ENCODE measurements at places on chromosomes 1 and 21.
A peak's percentile ranks its signal among the peaks of the same experiment; 100 is the strongest.

DNA sequence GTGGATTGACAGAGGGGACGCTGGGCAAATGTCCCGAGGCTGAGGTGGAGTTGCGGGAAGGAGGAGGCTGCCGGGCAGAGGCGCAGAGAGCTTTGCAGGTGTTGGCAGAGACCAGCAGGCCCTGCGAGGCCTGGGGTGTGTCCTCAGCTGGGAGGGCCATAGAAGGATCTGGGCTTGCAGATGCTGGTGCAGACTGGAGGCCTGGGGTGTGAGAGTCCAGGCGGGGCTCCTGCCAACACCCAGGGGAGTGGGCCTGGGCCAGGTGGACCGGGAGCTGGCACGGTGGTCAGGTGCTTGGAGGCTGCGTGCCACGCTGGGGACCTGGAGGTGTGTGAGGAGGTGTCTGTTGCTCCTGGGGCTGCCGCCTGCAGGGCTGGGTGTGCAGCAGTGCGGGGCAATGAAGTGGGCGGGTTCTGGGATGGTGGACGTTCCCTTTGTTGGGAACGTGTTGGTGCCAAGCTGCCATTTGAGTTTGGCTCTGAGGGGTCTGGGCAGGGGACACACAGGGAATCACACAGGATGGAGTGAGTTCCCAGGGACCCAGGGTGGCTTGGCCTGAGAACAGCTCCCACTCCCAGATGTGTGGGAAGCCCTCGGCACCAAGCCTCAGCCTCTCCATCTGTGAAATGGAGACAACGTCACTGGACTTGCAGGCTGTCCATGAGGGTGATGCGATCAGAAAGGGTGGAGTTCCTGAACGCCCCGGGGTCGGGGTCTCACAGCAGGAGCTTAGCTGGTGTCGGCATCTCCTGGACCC is 39.9 kb upstream of the POFUT2 start:
- H3K27me3 ChIP-seq = no peaks in the 10 kb centered on the region
- DNase-seq = no peak
- H3K27ac ChIP-seq = no peak overlapping the region
- H3K36me3 ChIP-seq = no peaks in the 10 kb centered on the region
- no peak overlapping the region for H3K4me3 ChIP-seq

DNA sequence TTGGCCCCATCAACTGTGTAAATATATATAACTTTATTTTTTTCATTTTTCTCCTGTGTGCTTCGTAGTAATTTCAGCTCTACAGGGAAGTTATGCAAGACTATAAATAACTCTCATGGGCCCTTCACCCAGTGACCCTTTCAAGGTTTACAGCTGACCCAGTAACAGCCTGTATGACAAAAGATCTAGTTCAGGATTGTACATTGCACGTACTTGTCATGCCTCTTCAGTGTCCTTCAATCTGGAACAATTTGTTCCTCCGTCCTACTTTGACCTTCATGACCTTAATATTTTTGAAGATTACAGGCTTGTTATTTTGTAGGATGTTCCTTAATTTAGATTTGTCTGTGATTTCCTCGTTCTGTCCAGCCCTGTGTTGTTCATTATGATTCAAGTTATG is 40.5 kb downstream of the BRINP2 start:
- H3K27me3 ChIP-seq = no peaks in the 10 kb centered on the region
- H3K4me3 ChIP-seq = no peak overlapping the region
- H3K4me1 ChIP-seq = no peaks in the 10 kb centered on the region
- no peak for DNase-seq
- no peaks in the 10 kb centered on the region for H3K36me3 ChIP-seq

- no peaks in the 10 kb centered on the region for H3K4me1 ChIP-seq
- no peak for DNase-seq
- no peak overlapping the region for H3K4me3 ChIP-seq
- no peaks in the 10 kb centered on the region for H3K27me3 ChIP-seq
- H3K27ac ChIP-seq = no peak overlapping the region
- no peaks in the 10 kb centered on the region for H3K36me3 ChIP-seq
These were observed 416.7 kb downstream of the LRRIQ3 start for GRCh38 chr1:73781251-73781650.

DNA sequence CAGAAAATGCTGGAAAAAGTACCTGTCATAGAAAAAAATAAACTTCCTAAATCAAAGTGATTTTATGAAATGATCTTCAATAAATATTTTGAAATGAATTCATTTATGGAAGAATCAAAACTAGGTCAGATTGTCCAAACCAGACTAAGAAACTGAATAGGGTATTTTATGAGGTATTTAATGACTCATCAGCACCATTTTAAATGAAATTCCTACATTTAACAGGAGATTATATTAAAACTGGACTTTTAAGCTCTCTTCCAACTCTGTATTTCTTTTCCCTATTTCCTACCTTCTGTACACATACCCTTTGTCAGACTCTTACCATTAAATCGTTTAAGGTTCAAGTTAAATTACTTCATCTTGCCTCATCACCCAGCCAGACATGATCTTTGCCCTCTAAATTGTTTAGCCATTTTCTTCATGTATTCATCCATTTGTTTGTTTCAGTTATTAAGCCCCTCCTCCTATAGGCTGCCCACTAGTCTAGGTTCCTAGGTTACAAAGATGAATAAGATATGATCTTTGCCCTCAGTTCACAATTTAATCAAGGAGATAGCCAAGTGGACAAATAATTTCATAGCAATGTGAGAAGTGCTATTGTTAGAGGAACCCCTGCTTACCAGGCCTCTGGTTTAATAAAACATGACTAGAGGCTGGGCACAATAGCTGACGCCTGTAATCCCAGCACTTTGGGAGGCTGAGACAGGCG is 25.0 kb downstream of the TATDN3 start:
- H3K4me3 ChIP-seq = no peak overlapping the region
- DNase-seq = no peak
- H3K27ac ChIP-seq = no peak overlapping the region
- H3K36me3 ChIP-seq = no peaks in the 10 kb centered on the region
- no peaks in the 10 kb centered on the region for H3K27me3 ChIP-seq

- no peaks in the 10 kb centered on the region for H3K36me3 ChIP-seq
- H3K4me3 ChIP-seq = no peak overlapping the region
- H3K4me1 ChIP-seq = no peaks in the 10 kb centered on the region
- no peaks in the 10 kb centered on the region for H3K27me3 ChIP-seq
- H3K27ac ChIP-seq = no peak overlapping the region
These were observed 21.5 kb upstream of the SLC44A5 start for GRCh38 chr1:75632350-75632949.

DNA sequence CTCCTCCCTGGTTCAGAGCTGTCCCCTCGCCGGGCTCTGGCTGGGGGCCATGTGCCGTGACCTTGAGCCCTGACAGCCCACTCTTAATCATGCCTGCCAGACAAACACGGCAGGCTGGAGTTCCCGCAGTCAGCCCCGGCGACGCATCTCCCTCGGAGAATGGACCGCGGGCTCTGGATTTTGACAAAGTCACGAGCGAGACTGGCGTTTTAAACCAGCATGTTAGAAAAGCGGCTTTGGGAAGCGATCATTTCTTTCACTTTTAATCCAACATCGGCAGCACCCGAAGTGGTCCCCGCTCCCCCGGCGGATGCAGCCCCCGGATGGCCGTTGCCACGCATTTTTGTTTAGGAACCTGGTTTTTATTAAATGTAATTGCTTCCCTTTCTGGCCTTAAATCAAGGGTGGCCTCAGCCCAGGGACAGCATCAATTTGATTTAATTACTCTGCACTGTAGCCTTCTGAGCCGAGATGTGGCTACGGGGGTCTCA is 70.9 kb downstream of the PRDM16 start:
- H3K27me3 ChIP-seq = peaks cover 27% of the 10 kb centered on the region
- no peaks in the 10 kb centered on the region for H3K4me1 ChIP-seq
- H3K4me3 ChIP-seq = no peak overlapping the region

DNA sequence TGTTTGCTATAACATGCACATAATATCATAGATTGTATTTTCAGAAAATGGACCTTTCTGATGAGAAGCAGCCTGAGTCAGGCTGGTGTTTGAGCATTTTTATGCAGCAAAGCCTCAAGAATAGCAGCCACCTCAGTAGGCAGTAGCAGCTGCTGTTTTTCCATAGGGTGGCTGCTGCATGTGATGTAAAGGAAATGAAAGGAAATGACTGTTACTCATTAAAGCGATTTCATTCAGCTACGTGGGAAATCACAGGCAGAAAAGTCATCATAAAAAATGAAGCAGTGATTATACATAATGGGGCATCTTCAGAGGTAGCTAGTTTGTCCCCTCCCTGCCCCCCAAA is 110.4 kb downstream of the PATJ start:
- DNase-seq = no peak
- H3K27ac ChIP-seq = no peak overlapping the region
- H3K4me1 ChIP-seq = no peaks in the 10 kb centered on the region
- H3K36me3 ChIP-seq = no peaks in the 10 kb centered on the region
- no peak overlapping the region for H3K4me3 ChIP-seq

DNA sequence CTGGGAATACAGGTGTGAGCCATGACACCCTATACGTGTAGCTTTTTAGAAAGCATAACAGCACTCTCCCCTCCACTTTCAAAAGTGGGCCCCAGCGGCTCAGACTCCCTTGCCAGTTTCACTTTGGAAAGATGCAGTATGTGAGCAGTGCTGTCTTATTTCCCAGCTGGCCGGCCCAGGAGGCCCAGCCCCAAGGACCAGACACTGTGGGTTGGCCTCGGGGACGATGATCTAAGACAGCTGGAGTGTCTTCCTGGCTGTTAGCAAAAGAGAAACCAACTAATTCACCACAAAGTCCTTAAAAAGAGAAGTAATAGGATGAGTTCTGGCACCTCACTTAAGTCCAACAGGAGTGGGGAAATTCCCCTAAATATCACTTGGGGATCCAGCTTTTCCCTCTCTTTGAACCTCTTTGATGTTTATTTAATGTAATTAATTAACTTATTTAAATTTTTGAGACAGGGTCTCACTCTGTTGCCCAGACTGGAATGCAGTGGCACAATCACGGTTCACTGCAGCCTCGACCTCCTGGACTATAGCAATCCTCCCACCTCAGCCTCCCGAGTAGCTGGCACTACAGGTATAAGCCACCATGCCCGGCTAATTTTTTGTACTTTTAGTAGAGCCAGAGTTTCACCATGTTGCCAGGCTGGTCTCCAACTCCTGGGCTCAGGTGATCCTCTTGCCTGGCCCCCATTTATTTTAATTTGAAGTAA is 17.6 kb upstream of the CLIC4 start:
- H3K4me1 ChIP-seq = no peaks in the 10 kb centered on the region
- no peak overlapping the region for H3K4me3 ChIP-seq
- peak; percentile 79 for DNase-seq
- no peaks in the 10 kb centered on the region for H3K27me3 ChIP-seq
- H3K27ac ChIP-seq = peak overlapping the region; percentile 73

- no peak for DNase-seq
- H3K4me3 ChIP-seq = no peak overlapping the region
- no peaks in the 10 kb centered on the region for H3K4me1 ChIP-seq
- H3K36me3 ChIP-seq = no peaks in the 10 kb centered on the region
These were observed 3.8 kb downstream of the NCF2 start for GRCh38 chr1:183586455-183586854.

GRCh38 chr1:173823781-173824314 is 625 bp upstream of the DARS2 start:
- H3K27me3 ChIP-seq = no peaks in the 10 kb centered on the region
- no peak for DNase-seq
- H3K4me3 ChIP-seq = peak overlapping the region; percentile 98

GRCh38 chr1:7583291-7584096 is 187.6 kb upstream of the VAMP3 start:
- H3K36me3 ChIP-seq = no peaks in the 10 kb centered on the region
- H3K4me3 ChIP-seq = no peak overlapping the region
- H3K27ac ChIP-seq = no peak overlapping the region
- DNase-seq = no peak

GRCh38 chr1:116968724-116969123 is 32.8 kb upstream of the CD101 start:
- no peak for DNase-seq
- H3K27me3 ChIP-seq = no peaks in the 10 kb centered on the region
- no peak overlapping the region for H3K27ac ChIP-seq
- no peak overlapping the region for H3K4me3 ChIP-seq

DNA sequence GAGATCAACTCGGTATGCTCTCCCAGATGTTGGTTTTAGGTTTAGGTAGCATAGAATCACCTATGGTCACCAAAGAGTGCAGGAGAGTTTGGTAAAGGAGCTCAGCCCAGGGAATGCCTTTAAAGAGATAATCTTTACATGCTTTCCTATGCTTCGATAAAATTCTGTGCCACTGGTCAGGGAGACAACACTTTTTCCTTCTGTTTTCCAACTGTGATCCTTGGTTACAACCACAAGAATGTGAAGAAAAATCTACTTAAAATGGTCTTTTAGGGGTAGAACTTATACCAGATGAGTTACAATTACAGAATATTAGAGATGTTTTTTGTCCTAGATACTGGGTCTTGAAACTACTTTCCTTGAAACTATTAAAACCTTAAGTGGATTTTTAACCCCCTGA is 895.6 kb downstream of the TTLL7 start:
- no peak overlapping the region for H3K4me3 ChIP-seq
- no peaks in the 10 kb centered on the region for H3K27me3 ChIP-seq
- no peaks in the 10 kb centered on the region for H3K36me3 ChIP-seq
- H3K4me1 ChIP-seq = no peaks in the 10 kb centered on the region
- no peak for DNase-seq

- no peak overlapping the region for H3K4me3 ChIP-seq
- no peaks in the 10 kb centered on the region for H3K36me3 ChIP-seq
- no peak overlapping the region for H3K27ac ChIP-seq
These were observed 390.4 kb downstream of the NTNG1 start for GRCh38 chr1:107531065-107531908.

DNA sequence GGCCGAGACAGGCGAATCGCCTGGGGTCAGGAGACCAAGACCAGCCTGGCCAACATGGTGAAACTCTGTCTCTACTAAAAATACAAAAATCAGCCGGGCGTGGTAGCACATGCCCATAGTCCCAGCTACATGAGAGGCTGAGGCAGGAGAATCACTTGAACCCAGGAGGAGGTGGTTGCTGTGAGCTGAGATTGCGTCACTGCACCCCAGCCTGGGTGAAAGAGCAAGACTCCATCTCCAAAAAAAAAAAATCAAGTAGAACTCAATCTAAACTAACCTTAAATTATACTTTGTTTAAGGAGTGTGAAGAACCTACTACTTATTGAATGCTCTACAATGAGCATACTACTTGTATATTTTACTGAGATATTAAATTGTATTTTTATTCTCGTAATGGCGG is 30.5 kb upstream of the RNF186 start:
- peaks cover 2% of the 10 kb centered on the region for H3K4me1 ChIP-seq
- H3K27me3 ChIP-seq = no peaks in the 10 kb centered on the region

DNA sequence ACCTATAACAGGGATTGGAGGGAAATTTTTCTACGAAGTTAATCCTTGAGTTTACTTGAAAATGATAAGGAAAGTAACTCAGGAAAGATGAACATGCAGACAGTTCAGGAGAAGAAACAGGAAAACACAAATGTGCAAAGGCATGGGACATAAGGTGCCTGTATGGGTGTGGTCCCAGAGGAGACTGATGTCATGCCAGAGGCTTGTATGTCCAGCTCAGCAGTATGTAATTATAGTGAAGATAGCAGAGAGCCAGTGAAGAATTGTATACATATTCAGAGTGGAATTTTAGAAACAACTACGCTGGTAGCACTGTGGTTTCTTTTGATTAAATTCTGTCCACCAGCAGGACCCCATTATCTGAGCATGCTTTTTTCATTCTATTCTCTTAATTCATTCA is 179.5 kb downstream of the LRRC7 start:
- H3K27ac ChIP-seq = no peak overlapping the region
- H3K4me1 ChIP-seq = no peaks in the 10 kb centered on the region
- H3K36me3 ChIP-seq = no peaks in the 10 kb centered on the region
- no peak overlapping the region for H3K4me3 ChIP-seq
- H3K27me3 ChIP-seq = no peaks in the 10 kb centered on the region

- no peaks in the 10 kb centered on the region for H3K4me1 ChIP-seq
- H3K27ac ChIP-seq = no peak overlapping the region
- no peak for DNase-seq
- no peaks in the 10 kb centered on the region for H3K27me3 ChIP-seq
- peaks cover 14% of the 10 kb centered on the region for H3K36me3 ChIP-seq
- no peak overlapping the region for H3K4me3 ChIP-seq
These were observed 163.1 kb downstream of the PGBD5 start for GRCh38 chr1:230262867-230263567.
